Stimulated activated CD4-positive, alpha-beta T cell treated with anti-CD3 and anti-CD28 coated beads, Interleukin-4, amount 100 ng/mL, for 48 hours (primary cell): ENCODE measurements at places on chromosomes 5 and 9.

DNA sequence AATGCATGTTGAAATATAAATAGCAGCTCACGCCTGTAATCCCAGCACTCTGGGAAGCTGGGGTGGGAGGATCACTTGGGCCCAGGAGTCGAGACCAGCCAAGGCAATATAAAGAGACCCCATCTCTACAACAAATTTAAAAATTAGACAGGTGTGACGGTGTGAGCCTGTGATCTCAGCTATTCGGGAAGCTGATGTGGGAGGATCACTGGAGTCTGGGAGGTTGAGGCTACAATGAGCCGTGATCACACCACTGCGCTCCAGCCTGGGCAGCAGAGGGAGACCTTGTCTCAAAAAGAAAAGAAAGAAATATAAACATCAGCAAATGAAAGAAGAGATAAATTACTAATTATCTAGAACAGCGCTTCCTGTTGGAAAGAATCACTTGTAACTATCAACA lies 105.0 kb downstream of the MAPKAP1 start:
- no peak for DNase-seq

- DNase-seq, result no peak
These were observed 214.8 kb downstream of the AOPEP start for GRCh38 chr9:94941211-94941875.

- DNase-seq, result no peak
These were observed 13.4 kb upstream of the SLC9A3 start for GRCh38 chr5:537621-538071.

GRCh38 chr9:137041124-137041523 lies 4.9 kb downstream of the NPDC1 start:
- no peak for DNase-seq

DNA sequence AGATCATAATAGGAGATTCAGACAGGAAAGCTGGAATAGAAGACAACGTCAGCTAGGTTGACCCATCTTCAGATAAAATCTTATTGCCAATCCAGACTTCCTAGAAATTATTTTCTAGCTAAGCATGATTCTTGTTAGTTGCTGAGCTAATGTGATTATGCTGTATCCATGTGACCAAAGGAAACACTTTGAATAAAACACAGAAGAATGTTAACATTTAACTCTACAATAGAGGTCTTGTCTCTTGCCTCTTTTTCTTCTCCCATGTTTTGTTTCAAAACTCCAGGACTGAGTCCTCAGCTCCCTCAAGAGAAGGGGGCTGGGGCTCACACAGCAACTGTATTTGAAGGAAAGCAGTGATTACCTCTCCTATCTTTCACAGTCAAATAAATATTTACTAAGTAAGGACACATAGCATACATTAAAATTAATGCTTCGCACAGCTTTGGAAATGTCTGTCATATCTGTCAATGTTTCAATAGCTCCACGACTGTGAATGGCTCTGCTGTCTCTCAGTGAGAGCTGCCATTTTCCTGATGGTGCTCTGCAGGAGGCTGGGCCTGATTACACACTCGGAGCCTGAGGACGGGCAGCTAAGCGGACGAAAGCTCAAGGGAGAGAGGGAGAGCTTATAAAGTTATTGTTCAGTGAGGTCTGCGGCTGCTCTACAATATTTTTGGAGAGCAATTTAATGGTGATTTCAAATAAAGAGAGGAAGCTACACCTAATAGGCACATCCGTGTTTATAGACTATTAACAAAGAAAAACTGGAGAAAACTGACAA lies 64.8 kb upstream of the ZNF462 start:
- DNase-seq, result no peak
